ENCODE measurements at places on chromosomes 3 and 15.

DNA sequence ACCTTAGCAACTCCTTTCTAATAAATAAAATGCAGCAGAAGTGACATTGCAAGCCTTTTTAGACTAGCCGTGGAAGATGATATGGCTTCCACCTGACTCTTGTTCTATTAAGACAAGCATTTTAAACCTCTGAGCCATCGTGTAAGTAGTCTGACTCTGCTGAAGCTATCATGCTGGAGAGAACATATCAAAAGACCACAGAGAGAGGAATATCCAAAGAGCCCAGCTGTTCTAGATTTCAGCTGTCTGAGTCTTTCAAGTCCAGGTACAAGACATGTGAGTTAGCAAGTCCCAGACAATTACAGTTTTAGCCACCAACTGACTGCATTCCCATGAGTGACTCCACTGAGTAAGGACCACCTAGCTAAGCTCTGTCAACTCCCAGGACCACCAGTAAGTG is 517.0 kb upstream of the NAALADL2 start:
- DNase-seq: no peak

- no peak for DNase-seq
Measured at GRCh38 chr3:55521738-55522421, 34.8 kb upstream of the WNT5A start.

GRCh38 chr3:79602385-79602784 is 165.4 kb downstream of the ROBO1 start:
- DNase-seq: no peak

- no peak for DNase-seq
Measured at GRCh38 chr15:52151353-52151752, 38.8 kb upstream of the BCL2L10 start.

DNA sequence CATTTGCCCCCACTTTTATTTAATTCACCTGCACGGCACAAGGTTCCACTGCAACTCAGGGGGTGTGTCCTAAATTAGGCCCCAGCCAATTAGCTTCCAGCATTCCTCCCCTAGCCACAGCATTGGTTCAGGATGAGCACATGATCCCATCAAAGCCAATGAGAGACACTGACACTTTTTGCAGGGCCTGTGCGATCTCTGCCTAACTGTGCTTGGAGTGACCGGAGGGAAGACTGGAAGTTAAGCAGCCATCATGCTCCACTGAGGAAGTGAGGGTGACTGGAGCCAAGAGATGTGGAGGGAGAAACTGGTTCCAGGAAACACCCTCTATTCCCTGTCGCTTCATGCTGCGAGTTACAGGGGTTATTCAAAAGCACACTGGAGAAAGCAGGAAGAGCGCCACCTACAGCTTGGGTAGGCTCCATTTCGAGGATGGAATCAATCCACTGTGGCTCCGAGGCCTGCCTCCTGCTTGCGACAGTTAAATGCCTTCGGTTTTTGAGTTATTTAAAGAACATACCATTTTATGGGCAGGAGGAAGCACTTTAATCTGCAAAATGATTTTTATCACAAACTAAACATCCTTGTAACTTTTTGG is 122.2 kb upstream of the WNT5A start:
- DNase-seq: no peak

All from A549 (cell line).